ENCODE measurements at places on chromosomes 2 and 18.

DNA sequence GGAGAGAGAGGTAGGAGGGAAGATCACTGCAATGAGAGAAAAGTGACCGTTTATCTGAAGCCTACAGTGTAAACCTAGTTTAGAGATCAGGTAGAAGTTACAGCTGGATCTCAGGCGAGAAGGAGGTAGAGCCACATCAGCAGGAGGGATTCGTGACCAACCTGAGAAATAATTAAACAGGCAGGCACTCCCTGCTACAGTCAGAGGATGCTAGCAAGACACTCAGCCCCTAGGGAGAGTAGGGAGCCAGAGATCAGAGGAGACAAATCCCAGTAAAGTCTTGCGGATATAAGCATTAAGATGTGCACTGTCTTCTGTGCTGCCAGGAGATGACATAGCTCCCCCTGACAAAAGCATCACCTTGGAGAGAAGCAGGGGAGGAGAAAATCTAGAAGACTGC lies 629.1 kb upstream of the SLC39A10 start:
- DNase-seq = no peak

DNA sequence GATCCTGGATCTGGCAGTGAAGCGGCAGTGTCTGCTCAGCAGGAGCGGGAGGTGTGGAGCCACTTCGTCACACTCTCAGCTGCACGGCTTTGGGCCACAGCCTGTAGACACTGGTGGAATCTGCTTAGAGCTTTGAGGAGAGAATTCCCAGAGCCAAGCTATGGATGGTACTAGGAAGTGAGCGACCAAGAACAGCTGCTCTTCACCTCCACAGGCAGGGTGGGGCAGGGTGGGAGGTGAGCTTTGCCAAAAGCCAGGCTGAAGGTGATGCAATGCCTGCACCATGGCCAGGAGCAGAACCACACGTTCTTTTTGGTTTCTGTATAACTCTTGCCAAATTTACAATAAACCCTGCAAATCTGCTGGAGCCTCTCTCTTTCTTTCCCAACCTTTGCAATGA lies 226.1 kb downstream of the ANKRD30B start:
- no peak for DNase-seq

- DNase-seq = no peak
These were observed 8.8 kb upstream of the ITGB6 start for GRCh38 chr2:160208655-160209515.

GRCh38 chr2:189147989-189148388 lies 31.6 kb downstream of the COL5A2 start:
- DNase-seq = no peak

GRCh38 chr18:48459016-48459415 lies 49.8 kb upstream of the ZBTB7C start:
- DNase-seq = no peak

All from activated T-cell treated with anti-CD3 and anti-CD28 coated beads for 4 hours (primary cell).